ENCODE measurements at places on chromosomes 13 and 19.

- DNase-seq, result peak; percentile 53
These were observed 629 bp upstream of the FGF9 start for GRCh38 chr13:21670006-21670882.

- no peak for DNase-seq
These were observed 7.4 kb downstream of the LSM7 start for GRCh38 chr19:2320939-2321338.

GRCh38 chr13:50843257-50844083 is at the start of gene DLEU7:
Gene DLEU7 (minus strand): TSS chr13:50843692. CDS start chr13:50843646, 46 bp downstream.
- no peak for DNase-seq

- no peak for DNase-seq
These were observed 37.5 kb downstream of the PPP2R1A start for GRCh38 chr19:52227196-52227940.

- no peak for DNase-seq
These were observed 26.5 kb downstream of the ANKRD10 start for GRCh38 chr13:110888390-110888789.

DNA sequence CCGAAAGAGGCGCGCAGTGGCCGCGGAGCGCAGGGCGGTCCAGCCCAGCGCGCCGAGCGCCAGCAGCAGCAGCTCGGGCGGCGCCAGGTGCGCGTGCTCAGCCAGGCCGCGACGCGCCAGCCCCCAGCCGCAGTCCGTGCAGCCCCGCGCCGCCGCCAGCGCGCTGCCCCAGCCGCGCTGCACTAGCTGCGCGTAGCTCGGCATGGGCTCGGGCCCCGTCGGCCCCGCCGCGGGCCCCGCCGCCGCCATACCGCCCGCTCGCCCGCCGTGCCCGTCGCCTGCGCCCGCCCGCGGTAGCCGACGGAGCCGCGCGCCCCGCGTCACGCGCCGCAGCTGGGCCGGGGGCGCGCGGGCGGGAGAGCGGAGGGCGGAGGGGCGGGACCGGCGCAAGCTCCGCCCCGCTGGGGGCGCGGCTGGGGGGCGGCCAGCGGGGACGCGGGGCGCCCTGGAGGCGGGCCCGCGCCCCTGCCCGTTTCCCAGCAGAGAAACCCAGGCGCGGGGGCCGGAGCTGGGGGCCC is at the start of gene CERS1:
CERS1 (minus strand) TSS at position 335 of the 518 bp plus-strand sequence; CDS start at position 249, 86 bp downstream.
- no peak for DNase-seq

GRCh38 chr13:20953245-20953931 is 50.8 kb upstream of the XPO4 start:
- no peak for DNase-seq

GRCh38 chr13:84137292-84137691 is 255.0 kb upstream of the SLITRK1 start:
- peak; percentile 78 for DNase-seq

Measured in central memory CD4-positive, alpha-beta T cell (primary cell).